Activated CD4-positive, alpha-beta T cell treated with anti-CD3 and anti-CD28 coated beads for 24 hours (primary cell): ENCODE measurements at places on chromosomes 11 and 22.

- DNase-seq, result no peak
These were observed 150.3 kb downstream of the LRRC4C start for GRCh38 chr11:41309111-41309522.

- no peak for DNase-seq
These were observed 8.2 kb downstream of the MS4A15 start for GRCh38 chr11:60764879-60765278.

- DNase-seq, result no peak
These were observed 26.3 kb upstream of the RFPL3 start for GRCh38 chr22:32331236-32331917.

DNA sequence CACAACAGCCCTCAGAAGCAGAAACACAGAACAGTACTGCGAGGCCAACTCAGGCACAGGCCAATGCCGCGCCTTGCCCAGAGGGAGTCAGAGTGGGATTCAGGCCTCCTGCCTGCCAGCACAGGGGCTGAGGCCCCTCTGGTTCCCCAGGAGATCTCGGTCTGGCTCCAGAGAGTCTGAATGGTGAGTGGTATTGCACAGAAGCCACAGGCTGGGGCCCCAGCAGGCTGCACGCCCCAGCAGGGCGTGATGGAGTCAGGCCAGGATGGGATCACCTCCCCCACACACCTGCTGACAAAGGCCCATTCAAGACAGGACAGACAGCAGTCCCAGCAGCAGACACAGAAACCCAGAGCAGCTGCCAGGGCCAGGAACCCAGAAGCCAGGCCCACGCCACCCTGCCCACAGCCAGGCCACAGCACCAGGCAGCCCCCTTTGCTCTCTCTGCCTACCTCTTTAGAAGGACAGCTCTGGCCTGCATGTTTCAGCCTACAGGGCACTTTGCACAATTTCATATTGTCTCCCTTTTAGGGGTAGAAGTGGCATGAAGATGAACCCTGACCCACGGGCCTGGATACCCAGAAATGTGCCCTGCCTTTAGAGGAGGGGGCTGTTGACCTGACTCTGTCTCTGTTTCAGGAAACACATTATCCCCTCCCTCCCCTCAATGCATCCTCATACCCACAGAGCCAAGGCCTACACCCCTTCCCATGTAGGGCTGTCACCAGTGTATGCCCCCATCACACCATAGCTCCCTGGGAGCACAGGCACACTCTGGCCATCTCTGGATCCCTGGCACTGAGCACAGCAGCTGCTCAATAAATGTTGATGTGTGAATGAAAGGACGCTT, 6.1 kb downstream of the FXYD6 start:
- no peak for DNase-seq
